Body of pancreas (tissue), 4 donors: ENCODE measurements at places on chromosomes 1 and 21. TPM values are rescaled to one million over a fixed set of nuclear protein-coding genes. Genes with fewer than 3 reads are reported as not detected.

DNA sequence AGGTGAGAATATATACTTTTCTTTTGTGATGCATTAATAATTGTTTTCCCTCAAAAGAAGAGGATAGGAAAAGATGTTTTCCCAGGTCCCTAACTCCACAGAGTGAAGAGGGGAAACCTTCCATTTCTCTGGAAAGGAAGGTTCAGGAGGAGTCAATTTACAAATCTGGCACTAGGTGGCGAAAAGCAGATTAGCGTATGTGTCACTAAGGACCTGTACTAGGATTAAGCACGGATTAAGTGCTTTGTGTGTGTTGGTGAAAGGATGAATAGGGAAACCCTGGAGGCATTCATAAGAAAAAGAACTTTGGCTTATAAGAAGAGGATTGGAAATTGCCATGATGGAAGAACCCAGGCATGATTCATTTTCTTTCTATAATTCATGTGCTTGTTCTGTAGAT, 410.1 kb upstream of the PLXNA2 start:
- no peak overlapping the region for H3K27ac ChIP-seq
- H3K36me3 ChIP-seq = no peaks in the 10 kb centered on the region
- no peaks in the 10 kb centered on the region for H3K27me3 ChIP-seq
- H3K4me3 ChIP-seq = no peak overlapping the region

TFF2 gene
- 1.3 TPM for total RNA-seq

- no peaks in the 10 kb centered on the region for H3K27me3 ChIP-seq
- peaks cover 6% of the 10 kb centered on the region for H3K36me3 ChIP-seq
- H3K27ac ChIP-seq = no peak overlapping the region
- no peaks in the 10 kb centered on the region for H3K4me1 ChIP-seq
- no peak for DNase-seq
- H3K4me3 ChIP-seq = no peak overlapping the region
Observed at GRCh38 chr1:88922214-88922613, 30.8 kb upstream of the GTF2B start.

- no peaks in the 10 kb centered on the region for H3K36me3 ChIP-seq
- no peak overlapping the region for H3K4me3 ChIP-seq
Observed at GRCh38 chr1:55144886-55145285, 70.3 kb downstream of the USP24 start.

DNA sequence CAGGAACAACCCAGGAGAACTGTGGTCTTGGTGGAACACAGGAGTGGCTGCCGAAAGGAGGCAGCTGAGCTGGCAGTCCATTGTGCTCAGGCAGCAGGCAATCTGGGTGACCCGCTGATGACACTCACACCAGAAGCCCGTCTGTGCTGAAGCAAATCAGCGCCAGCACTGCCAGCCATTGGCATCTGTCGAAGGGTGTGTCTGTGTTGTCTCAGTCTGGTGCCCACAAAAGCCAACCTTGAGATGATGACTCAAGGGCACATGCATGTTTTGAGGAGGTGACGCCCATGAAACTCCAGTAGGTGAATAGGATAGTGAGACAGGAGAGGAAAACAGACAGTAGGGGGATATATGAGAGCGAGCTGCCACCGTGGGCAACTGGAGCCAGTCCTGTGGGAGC, 167.3 kb downstream of the KAZN start:
- H3K27ac ChIP-seq = no peak overlapping the region
- no peak overlapping the region for H3K4me3 ChIP-seq
- H3K27me3 ChIP-seq = no peaks in the 10 kb centered on the region
- DNase-seq = no peak
- no peaks in the 10 kb centered on the region for H3K36me3 ChIP-seq

DNA sequence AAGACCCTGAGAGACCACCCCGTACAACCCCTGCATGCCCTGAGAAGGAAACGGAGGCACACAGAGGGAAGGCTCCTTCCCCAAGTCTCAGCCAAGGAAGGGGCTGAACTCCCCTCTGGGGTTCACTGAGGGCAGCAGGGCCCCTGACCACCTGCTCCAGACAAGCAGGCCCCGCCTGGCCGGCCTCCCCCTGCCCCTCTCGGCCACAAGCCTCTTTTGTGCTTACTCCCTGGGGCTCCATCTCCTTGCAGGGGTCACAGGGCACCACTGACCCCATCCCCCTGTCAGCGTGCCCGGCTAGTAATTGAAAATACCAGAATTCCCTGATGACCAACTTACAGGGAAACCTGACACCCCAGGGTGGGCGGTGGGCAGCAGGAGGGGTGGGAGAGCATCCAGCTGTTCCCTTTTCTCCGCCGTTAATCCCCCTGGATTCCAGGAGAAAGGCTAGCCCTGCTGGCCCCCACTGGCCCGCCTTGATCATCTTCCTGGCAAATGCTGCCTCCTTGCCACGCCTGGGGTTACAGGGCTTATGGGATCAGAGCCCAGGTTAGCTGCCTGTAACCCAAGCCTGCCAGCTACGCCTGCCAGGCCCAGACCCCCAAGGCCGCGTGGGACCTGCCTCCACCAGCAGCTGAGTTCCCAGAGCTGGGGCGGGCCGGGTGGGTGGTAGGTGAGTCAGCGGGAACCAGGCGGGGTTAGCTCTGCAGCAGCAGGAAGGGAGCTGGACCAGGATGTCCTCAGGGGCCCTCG, 96.1 kb downstream of the LACTBL1 start:
- H3K36me3 ChIP-seq = no peaks in the 10 kb centered on the region
- DNase-seq = no peak
- no peak overlapping the region for H3K27ac ChIP-seq
- no peak overlapping the region for H3K4me3 ChIP-seq
- no peaks in the 10 kb centered on the region for H3K4me1 ChIP-seq

GRCh38 chr1:16115468-16115983, 40.3 kb downstream of the EPHA2 start:
- H3K4me1 ChIP-seq = peaks cover 14% of the 10 kb centered on the region
- no peak overlapping the region for H3K4me3 ChIP-seq
- no peak overlapping the region for H3K27ac ChIP-seq
- H3K27me3 ChIP-seq = no peaks in the 10 kb centered on the region
